Activated naive CD8-positive, alpha-beta T cell treated with anti-CD3 and anti-CD28 coated beads, Interleukin-2, amount 10 ng/mL, durations not matched to agents 7 days and 5 days (primary cell): ENCODE measurements at places on chromosomes 5 and 9.

DNA sequence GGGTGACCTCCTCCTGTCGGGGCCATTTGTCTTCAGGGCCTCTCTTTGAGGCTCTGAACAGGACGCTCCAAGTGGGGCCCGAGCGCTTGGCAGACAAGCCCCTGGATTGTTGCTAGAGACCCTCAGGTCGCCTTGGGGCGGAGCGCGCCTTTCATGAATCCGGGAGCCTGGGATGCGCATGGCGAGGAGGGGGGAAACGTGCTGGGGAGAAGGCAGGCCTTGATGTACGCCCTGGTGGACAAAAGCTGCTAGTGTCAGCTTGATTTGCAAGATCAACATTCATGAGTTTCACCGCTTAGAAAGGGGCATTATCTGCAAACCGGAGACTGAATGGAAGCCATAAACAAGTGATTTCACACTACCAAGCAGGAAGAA is 226.3 kb downstream of the SMARCA2 start:
- no peak for DNase-seq

DNA sequence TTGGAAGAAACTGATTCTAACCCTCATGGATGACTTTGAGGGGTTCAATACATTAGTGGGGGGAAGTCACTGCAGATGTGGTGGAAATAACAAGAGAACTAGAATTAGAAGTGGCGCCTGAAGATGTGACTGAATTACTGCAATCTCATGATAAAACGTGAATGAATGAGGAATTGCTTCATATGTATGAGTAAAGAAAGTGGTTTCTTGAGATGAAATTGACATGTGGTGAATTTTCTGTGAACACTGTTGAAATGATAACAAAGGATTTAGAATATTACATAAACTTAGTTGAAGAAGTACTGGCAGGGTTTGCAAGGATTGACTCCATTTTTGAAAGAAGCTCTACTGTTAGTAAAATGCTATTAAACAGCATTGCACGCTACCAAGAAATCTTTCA is 113.0 kb downstream of the UGCG start:
- DNase-seq, result no peak

- no peak for DNase-seq
Measured at GRCh38 chr9:80866576-80867227, 822.6 kb downstream of the TLE1 start.

GRCh38 chr5:16889972-16890519 is 46.0 kb downstream of the MYO10 start:
- no peak for DNase-seq

GRCh38 chr5:72510610-72511181 is 3.5 kb upstream of the ZNF366 start:
- no peak for DNase-seq

DNA sequence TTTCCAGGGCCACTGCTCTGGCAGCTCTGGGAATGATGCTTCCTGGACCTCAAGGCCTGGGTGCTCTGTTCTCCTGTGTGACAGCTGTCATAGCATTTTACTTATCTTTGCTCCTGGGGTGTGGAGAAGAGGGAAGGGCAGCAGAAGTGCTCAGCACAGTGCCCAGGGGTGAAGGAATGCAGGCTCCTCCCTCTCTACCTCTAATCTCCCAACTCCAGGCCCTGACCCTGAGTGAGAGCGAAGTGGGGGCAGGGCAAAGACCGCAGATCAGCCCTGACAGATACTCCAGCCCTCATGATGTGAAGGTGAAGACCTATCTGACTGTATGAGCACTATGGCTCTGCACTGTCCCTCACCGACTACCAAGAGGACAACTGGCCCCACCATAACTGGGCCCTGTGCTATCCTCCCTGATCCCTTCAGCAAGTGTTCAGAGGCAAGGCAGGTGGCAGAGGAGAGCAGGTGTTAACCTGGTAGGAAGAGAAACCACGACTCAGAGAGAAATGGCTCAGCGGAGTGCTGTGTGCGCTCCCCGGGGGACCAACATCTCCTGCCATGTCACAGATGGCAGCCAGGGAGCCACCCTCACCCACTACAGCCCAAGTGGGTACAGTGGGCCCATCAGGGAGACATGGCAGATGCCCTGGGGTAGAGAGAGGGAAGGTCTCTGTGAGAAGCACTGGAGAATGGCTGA is 16.8 kb downstream of the ACSL6 start:
- DNase-seq, result no peak
